Tongue (tissue), 3 donors: ENCODE measurements at places on chromosomes 11 and 22.

- DNase-seq, result no peak
These were observed 13.6 kb downstream of the CHEK2 start for GRCh38 chr22:28728002-28728401.

GRCh38 chr11:79050786-79051185 is 390.0 kb downstream of the TENM4 start:
- DNase-seq, result peak; percentile 91

DNA sequence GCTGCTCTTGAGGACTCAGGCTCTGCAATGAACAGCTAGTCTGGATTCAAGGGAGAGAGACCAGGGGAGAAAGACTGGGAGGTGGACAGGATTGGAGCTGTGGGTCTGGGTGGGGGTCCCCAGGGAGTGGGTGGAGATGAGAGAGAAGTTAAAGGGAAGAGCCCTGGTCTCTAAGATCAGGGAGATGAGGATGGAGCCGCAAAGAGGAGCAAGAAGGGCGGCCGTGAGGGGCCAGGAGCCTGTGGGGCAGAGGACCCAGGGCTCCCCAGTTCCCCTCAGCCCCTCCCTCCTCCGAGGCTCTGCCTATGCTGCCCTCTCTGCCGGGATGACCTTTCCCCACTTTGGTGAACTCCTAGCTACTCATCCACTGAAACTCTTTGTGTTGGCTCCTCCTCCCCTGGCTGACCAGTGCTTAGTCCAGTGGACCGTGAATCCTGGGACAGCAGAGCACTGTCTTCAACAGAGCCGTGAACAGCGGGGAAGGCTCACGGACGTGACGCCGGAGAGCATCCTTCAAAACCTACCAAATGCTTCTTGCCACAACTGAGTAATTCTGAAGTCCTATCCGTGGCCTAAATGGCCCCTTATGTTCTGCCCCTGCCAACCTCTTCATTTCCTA is 16.4 kb upstream of the RFPL3 start:
- no peak for DNase-seq

GRCh38 chr11:64206457-64207255 is at the start of gene FERMT3:
FERMT3 (plus strand) TSS chr11:64206721; CDS start chr11:64207365, 644 bp downstream.
- DNase-seq, result no peak

DNA sequence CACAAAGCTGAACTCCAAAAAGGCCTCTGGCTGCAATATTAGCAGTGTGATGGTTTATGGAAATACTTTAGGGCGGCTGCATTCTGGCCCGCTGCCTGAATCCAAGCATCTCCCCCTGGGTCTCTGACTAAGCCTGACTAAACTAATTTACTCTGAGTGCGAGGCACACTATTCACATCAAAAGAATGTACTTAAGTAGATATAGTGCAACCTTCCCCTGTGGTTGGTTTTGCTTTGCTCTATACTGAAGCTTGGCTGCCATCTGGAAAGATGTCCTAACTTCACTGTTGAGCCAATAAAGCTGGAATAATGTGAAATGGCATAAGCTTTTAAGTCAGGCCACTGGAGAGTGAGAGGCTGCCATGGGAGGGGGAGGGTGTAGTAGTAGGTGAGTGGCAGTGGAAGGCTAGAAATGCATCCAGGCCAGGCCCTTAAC is 321.6 kb downstream of the AASDHPPT start:
- DNase-seq, result peak; percentile 77

DNA sequence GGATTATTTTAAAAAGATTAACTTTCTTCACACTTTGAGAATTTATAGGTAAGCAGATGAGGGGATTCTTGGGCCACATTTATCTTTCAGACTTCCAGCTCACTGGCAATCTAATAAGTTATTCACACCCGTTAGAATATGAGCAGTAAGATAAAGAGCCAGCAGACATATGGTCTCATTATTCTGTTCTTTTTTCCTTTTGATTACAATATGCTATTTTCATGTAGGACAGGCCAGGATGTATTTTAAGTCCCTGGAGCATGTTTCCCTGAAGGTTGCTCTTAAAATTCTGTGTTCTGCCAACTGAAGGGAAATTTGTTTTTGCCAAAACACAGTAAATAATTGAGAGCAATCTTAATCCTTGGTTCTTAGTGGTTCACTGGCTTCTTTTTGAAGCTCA is 22.2 kb downstream of the PDHX start:
- DNase-seq, result no peak

DNA sequence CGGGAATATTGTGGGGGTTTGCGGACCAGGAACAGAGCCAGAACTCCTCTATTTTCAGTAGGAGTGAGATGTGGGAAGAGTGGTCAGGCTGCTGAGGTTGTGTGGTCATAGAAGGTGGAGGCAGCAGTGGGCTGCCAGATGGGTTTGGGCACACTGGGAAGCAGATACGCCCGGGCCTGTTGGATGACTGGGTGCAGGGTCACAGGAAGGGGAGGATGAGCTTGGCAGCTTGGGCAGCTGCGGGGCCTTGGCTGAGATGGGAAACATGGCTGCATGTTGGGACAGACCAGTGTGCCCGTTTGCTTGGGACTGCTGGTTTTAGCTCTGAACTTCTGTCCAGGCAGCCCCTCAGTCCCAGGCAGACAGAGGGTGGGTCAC is 11.4 kb downstream of the SHANK3 start:
- DNase-seq, result no peak

DNA sequence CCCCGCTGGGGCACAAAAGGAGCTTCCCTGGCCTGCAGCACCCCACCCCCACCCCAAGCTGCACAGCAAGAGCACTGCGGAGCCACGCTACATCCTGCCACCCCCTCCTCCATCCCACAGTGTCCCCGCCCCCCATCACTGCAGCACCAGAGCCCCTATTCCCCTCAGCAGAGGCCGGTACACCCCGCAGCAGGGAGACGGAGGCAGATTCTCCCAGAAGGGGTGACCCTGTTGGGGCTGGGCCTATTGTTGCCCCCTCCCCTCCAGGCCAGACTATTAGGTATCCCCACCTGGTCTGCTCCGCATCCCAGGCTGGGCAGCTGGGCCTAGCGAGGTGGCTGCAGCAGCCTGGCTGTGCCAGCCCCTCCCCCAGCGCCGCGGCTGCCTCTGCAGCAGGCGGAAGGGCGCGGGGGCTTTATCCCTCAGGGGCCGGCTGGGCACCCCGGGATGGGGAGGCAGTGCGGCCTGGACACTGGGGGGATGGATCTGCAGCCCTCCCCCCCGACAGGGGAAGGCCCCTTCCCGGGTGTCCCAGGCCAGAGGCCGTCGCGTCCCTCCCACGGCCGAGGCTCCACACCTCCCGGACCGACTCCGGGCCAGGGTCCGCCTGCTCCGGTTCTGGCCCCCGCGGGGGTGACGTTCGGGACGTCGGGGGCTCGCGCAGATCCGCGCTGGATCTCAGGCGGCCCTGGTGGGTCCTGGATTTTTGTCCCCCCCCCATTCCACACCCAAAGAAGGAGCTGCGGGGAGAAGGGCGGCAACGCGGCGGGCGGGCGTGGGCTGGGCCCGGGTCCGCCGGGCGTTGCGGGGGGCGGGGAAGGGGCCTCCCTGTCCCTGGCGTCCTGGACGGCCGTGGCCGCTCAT is 943 bp downstream of the DUSP8 start:
- peak; percentile 37 for DNase-seq

DNA sequence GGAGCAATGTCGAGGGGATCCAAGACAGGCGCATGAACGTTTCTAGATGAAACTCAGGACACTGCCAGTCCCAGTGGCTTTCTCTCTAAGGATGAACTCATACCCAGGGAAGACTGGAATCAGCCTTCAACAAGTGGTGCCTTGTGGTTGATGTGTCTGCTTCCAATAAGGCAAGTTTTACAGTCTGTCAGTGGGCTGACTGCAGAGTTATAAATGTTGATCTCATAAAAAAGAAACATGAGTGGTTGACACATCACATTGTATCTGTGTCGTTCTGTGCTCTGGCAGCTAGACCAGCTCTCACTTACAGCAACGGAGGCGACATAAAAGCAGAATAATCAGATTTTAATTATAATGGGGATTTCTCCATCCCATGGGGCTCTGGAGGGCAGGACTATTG is 96.7 kb downstream of the SNX19 start:
- no peak for DNase-seq

- peak; percentile 51 for DNase-seq
These were observed 158.5 kb downstream of the ADAMTS15 start for GRCh38 chr11:130606781-130607511.

DNA sequence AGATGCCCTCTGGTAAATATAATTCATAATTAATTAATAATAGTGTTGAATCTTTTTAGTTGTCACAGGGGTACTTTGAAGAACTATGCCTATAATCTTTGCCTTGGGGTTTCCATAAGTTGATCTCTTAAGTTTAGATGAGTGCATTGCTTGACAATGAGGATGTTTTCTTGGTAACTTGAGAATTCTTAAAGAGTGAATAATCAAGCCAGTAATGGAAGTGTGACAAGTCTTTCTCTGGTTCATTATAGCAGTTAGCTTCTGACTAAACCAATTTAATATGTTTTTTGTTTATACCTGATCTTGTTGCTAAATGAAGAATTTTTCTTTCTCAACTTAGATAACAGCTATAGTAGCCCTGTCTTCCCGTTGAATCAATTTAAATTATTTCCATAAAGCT is 46.2 kb downstream of the ATXN10 start:
- DNase-seq, result no peak

DNA sequence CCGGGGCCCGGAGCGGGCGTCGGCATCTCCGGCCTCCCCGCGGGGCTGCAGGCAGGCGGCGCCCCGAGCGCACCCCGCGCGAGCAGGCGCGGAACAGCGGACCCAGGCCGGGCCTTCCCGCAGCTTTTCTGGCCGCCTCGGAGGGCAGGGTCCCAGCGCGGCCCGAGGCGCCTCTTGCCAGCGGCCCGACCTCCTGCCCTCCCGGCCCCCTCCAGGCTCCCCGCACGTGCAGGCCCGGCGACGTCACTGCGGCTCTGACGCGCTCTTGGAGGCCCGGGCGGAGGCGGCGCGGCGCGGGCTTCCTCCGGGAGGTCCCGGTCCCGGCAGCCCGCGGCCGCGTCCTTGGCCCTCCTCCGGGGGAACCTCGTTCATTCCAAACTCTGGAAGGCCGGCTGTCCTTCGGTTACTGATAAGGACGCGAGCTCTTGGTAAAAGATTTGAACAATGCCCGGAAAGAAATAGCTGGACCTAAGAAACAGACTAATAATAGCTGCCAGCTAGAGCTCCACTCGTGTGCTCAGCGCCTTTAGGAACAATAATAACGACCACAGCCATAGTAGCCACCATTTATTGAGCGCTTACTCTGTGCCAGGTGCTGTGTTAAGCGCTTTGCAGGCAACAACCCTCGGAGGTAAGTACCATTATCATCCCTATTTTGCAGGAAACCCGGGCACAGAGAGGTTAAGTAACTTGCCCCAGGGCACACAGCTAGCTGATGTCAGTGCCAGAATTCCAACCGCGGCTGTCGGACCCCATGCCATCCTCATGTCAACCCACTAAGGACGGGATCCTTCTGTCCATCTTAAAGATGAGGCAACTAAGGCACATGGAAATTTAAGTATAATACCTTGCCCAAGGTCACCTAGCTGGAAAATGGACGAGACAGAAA is 39.1 kb upstream of the CREB3L1 start:
- peak; percentile 74 for DNase-seq

DNA sequence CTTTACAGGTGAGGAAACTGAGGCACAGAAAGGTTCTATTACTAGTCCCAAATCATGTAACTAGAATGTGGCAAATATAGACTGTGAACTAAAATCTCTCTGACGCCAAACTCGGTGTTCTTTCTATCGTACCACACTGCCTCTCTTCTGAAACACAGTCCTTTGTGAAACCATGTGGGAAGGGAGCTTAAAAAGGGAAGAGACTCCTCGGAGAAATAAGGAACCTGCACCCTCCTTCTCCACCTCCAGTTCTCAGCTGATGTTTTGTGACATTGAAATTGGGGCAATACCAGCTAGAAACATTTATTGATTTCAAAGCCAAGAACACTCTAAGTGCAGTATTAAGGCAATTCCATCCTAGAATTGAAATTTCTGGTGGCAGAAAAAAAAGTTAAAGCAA is 76.4 kb upstream of the DRD2 start:
- no peak for DNase-seq

DNA sequence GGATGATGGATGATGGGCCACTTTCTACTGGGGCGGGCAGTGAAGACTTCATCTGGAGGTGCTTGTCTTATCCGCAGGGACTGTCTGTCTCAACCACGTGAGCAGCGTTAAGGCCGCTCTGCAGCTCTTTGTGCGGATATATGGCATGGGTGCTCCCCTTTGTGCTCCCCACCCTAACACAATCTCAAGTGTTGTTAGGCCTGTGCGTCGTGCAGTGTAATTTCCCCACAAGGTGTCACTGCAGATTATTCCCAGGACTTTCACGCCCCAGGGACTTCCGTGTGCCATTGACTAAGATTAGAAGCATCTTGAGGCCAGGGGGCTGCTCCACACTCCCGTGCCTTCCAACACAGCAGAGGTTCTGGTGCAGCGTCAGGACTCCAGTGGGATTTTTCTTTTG is 65.3 kb downstream of the TBC1D22A start:
- no peak for DNase-seq

DNA sequence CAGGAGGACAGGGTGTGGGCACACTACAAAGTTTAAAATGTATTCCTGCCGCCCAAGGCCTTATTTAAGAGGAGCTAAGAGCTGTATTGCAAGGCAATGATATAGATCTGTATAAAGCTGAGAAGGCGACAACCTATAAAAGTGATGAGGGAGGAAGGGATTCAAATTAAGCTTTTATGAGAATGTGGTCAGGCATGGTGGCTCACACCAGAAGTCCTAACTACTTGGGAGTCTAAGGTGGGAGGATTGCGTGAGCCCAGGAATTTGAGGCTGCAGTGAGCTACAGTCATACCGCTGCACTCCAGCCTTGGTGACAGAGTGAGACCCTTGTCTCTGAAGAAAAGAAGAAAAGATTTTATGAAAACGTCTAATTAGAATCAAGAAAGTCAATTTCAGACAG is 9.7 kb upstream of the GLB1L3 start:
- no peak for DNase-seq

- peak; percentile 49 for DNase-seq
These were observed 760 bp upstream of the CELSR1 start for GRCh38 chr22:46537946-46538813.

GRCh38 chr22:46064228-46064965 is 85.9 kb upstream of the PPARA start:
- no peak for DNase-seq

- no peak for DNase-seq
These were observed 29.8 kb downstream of the SREBF2 start for GRCh38 chr22:41862530-41863266.

GRCh38 chr22:18148293-18148965 is 1.5 kb upstream of the USP18 start:
- DNase-seq, result no peak

- no peak for DNase-seq
These were observed 498.7 kb downstream of the METTL15 start for GRCh38 chr11:28606930-28607329.

GRCh38 chr11:113494021-113494420 is 18.8 kb upstream of the DRD2 start:
- DNase-seq, result no peak

DNA sequence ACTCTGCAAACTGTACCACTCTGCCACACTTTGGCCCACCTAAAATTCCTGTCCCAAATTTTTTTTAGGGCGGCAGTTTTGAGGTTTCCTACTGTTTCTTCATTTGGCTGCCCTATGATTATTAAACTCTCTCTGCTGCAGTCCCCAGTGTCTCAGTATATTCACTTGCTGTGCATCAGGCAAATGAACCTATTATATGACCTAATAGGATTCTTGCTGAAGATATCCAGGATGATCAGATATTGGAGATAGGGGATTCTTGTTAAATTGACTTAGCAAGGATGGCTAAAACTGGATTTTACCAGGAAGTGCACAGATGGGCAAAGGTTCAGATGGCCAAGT is 410.8 kb upstream of the DDI1 start:
- DNase-seq, result no peak
